Islet precursor cell (in vitro differentiated cells): ENCODE measurements at places on chromosomes 3 and 15.

DNA sequence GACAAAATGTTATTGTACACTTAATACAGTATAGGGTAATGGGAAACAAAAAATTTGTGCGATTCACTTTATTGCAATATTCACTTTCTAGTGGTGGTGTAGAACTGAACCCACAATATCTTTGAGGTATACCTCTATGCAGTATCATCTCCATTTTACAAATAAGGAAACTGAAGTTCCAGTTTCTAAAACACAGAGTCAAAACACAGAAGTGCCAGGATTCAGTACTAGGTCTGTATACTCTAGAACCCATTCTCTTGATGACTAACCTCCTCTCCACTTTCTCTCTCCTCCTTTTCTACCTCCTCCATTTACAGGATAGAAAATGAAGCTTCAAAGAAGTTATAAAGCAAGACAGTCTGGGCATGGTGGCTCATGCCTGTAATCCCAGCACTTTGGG, 62.2 kb downstream of the MB21D2 start:
- DNase-seq, result no peak

DNA sequence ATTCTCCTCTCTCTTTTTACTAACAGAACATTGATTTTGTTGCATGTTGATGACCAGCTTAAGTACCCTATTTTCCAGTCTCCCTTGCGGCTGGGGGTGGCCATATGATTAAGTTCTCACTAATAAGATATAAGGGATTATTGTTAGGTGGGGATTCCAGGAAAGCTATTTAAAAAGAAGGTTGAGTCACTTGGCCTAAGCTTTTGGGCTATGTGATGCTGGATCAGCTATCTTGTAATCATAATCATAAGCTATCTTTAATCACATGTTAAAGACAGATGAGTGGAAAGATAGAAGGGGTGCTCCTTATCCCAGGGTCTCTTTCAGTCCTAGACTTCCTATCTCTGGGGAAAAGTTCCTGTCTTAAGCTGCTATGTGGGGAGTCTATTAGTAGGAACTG, 59.9 kb downstream of the CGNL1 start:
- DNase-seq, result no peak

DNA sequence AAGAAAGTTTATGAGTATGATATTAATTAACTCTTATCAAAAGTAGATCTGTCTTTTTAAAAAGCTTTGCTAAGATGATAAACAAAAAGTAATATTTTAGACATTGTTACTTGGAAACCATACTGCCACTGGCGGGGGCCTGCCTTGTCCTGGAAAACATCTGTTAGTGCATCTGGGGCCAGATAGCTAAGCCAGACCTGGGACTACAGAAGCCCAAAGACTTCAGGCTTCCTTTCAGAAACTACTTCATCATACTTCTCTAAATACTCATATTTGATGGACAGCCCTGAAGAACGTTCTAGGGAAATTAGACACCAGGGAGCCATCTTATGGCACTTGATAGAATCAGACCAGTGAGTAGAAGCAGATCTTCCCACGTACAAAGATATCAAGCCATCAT, 795.4 kb upstream of the SEMA6D start:
- no peak for DNase-seq

DNA sequence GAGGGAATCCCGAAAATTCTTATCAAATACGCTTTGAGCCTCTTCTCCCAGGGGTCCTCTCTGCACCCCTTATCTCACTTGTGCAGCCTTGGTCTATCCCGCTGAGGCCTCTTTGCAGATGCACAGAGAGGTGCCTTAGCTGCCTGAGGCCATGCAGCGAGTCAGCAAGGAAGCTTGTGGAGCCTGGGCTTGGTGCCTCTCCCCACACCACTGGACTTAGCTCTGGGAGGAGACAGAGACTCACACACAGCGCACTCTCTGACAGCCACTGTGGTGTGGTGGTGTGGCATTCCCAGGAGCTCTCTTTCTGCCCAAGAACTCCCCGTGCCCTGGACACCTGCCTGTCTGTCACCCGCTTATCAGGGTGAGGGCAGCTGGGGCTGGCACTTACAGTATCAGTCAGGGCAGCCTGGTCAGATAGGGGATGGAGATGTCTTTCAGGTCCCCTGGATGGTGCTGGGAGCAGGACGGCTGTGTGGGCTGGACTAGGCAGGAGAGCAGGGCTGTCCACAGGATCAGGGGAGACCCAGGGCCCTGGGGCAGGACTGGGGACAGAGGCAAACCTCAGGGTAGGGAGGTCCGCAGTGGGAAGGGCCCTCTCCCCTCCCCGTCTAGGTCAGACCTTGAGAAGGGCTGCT, 10.2 kb upstream of the LINGO1 start:
- DNase-seq, result peak; percentile 84

GRCh38 chr3:159380891-159381290, 579.0 kb downstream of the MFSD1 start:
- DNase-seq, result no peak

DNA sequence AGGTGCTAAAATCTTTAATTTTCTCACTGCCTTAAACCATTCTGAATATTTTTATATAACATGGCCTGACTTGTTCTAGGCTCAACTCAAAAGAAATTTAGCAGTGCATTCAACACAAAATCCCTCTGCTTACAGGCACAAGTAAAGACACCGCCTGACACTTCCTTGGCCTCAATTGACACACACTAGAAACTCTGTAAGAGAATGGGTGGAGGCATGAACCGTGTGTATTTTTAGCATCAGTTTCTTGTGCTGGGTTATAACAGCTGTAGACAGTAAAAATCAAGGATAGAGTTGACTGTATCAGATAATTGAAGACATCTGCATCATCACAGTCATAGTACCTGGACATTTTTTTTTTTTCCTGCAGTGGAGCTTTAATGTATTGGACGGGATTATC, 54.3 kb downstream of the SLC9A9 start:
- no peak for DNase-seq

DNA sequence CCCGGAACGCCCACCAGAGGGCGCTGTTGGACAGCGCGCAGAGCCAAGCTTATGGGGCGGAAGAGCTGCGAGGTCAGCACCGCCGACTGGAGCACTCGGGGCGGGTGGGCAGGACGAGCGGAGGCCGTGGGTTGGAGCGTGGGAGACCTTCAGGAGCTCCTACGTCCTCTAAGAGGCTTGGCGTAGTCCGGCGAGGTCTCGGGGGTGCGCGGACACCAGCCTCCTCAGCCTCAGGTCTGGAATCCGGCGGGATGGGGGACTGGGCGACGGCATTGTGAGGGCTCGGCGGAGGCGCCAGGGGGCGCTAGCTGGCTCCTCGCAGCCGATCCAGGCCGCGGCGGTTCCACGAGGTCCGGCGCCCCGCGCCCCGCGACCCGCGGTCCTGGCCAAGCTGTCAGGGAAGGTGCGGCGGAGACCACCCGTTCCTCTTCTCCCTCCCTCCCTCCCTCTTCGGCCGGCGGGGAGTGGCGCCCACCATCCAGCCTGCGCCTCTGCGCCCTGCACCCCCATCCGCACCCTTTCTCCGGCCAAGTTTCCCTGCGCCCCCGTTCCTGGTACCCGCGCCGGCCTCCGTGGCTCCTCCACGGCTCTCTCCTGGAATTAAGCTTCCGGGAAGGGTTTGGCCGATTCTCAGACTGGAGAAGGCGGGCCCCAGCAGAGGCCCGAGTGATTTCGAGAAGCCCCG, 24.3 kb upstream of the POLG start:
- peak; percentile 85 for DNase-seq

GRCh38 chr3:72128921-72129320, 344.0 kb upstream of the PROK2 start:
- DNase-seq, result no peak

DNA sequence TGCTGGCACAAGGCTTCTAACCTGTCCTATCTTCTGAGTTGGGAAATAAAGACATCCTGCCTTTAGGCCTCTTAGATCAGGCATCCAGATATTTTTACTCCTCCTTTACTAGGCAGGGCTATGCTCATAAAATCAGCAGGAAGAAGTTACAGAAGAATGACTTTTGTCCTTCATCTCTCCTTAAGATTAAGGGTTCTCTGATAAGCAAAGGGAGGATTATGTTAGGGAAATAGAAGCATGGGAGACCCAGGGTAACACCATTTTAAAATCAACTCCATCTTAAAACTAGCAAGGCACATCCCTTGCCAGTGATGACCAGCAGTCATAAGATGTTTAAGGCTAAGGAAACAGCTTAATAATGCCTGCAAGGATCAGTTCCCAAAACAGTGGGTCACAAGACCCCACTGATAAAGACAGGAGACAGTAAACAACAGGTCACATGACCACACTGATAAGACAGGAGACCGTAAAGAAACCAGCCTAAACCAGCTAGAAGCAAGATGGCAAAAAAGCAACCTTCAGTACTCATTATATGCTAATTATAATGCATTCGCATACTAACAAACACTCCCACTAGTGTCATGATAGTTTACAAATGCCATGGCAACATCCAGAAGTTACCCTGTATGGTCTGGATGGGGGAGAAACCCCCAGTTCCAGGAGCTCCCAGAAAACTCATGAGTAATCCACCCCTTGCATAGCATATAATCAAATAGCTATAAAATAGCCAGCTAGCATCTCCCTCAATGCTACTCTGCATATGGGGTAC, 14.5 kb upstream of the EHHADH start:
- no peak for DNase-seq

GRCh38 chr3:64911138-64911537, 223.3 kb upstream of the ADAMTS9 start:
- no peak for DNase-seq

DNA sequence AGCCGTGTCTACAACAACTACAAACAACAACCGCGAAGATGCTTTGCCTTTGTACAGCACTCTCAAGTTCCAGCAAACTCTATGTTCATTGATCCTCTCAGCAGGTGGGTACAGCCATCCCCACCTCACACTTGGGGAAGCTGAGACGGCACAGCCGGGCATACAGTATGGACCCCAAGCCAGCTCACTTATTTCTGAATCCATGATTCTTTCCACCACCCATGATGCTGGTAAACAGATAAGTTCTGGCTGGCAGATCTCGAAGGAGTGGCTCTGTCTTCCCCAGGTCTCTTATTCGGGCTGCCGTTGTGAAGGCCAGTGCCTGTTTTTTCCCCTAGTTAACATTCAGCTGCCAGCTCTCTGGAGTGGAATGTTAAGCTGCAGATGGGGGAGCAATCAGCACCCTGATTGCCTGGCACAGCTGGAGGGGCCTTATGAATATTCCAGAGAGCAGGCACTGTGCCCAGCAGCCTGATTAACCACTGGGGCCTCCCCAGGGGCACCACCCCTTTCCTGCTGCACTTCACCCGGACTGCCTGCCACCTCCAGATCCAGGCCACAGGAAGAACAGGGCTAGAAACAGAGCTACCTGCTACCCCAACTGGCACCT, 73.2 kb downstream of the CORO2B start:
- peak; percentile 41 for DNase-seq

GRCh38 chr3:184085389-184085852, 11.4 kb upstream of the HTR3E start:
- DNase-seq, result no peak

GRCh38 chr3:172987273-172987672, 153.8 kb downstream of the SPATA16 start:
- peak; percentile 57 for DNase-seq

DNA sequence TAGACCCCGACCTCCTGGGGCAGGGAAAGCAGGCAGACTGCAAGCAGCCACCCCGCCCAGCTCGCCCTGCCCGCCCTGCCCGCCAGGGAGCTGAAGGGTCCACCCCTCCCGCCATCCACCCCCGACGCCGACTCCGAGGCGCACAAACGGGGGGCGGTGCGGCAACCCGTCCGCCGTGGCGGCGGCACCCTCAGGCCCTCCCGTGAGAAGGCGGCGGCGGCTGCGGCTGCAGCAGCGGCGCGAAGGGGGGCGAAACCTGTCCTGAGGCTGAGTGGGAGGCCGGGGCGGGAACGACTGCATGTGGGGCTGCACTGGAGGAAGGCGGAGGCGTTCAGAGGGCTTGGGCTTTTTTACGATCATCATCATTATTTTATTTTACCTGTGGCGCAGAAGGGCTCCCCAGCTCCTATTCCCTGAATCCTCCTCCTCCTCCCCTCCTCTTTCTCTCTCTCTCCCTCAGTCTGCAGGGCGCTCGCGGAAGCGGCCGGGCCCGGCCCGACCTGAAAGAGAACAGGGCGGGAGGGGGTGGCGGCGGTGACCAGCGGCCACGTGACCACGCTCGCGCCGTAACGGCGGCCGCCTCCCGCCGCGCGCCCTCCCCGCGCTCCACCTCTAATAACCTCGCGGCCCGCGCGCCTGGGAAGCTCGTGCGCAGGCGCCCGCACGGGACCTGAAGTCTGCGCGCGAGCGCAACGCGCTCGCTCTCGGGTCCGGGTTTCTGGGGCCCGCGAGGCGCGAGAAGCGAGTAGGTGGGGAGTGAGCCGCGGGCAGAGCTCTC, at the start of gene TBC1D5:
Gene TBC1D5, minus strand, starts transcription at position 530 of the 778 bp plus-strand sequence. CDS start 234,061 bp downstream, outside the sequence.
- DNase-seq, result peak; percentile 95

DNA sequence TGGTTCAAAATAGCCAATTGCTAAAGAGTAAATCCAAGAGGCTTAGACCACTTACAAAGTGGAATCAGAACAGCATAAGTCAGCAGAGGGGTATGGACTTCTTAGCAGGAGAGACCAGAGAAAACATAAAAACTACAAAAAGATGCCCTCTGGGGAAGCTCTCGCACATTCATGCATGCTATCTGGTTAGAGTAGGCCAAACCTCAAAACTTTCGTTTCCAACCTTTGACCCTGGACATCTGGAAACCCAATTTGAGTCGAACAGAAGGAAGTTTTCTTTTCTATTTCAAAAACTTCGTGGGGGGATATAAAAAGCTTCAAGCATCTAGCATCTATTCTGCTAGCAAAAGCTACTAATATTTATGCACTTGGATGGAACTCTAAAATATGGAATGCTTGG, 523.9 kb upstream of the AGTR1 start:
- no peak for DNase-seq

DNA sequence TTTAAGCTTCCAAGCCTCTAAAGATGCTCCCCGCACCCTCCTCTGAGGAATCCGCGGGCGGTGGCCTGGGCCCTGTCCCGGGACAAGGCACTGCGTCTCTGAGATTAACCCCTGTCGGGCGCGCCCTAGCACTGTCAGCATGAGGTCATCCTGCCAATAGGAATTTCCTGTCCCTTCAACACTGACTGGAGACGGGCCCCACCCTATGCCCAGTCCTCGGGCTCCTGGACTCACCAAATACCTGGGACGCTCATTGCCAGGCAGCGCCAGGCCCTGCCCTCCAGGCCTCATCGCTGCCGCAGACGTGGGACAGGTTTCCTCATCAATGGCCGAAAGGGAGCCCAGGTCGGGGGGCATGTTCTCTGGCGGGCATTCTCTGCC, 67.6 kb upstream of the SH3GL3 start:
- peak; percentile 85 for DNase-seq

GRCh38 chr3:180617049-180617448, 15.1 kb downstream of the TTC14 start:
- no peak for DNase-seq

DNA sequence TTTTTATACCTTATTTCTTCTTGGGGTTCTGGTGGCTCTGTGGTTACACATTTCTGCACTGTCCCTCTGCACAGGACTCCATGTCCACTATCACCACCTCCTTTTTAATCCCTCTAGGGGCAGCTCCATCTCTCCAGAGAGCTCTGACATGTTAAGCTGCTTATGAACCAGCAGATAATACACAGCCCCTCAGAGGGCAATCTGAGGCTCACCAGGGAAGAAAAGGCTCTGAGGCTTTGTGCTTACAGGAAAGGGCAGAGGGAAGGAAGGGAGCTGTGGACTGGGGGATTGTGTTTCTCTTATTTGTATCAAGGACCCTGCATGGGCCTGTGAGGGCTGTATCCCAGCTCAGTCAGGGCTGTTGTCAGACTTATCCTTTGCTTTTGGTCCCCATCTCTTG, 164.5 kb downstream of the EPHB1 start:
- no peak for DNase-seq

GRCh38 chr3:14834807-14835466, 16.2 kb downstream of the FGD5 start:
- peak; percentile 37 for DNase-seq

GRCh38 chr3:118809696-118810498, 224.7 kb downstream of the IGSF11 start:
- DNase-seq, result no peak
